ENCODE measurements at places on chromosomes 16 and 17. TPM values are rescaled to one million over a fixed set of nuclear protein-coding genes. Genes with fewer than 3 reads are reported as not detected.

The NPB gene
- 0.32 TPM for polyA plus RNA-seq

DNA sequence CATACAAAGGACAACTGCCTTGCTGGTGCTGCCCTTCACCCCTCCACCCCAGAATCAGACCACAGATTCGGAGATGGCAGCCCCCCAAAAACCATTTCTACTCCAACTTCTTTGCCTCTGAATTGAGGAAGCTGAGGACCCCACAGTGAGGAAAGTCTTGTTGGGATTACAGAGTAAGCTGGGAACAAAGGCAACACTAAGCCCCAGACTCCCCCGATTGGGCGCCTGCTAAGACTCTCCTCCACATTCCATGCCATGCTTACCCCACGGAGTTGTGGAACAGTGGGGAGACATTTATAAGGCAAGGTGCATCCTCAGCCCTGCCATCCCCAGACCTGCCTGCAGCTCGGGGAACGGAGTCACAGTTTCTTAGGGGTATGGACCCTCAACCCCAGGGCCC is 1.9 kb downstream of the GIT1 start:
- DNase-seq = peak; percentile 28

DNA sequence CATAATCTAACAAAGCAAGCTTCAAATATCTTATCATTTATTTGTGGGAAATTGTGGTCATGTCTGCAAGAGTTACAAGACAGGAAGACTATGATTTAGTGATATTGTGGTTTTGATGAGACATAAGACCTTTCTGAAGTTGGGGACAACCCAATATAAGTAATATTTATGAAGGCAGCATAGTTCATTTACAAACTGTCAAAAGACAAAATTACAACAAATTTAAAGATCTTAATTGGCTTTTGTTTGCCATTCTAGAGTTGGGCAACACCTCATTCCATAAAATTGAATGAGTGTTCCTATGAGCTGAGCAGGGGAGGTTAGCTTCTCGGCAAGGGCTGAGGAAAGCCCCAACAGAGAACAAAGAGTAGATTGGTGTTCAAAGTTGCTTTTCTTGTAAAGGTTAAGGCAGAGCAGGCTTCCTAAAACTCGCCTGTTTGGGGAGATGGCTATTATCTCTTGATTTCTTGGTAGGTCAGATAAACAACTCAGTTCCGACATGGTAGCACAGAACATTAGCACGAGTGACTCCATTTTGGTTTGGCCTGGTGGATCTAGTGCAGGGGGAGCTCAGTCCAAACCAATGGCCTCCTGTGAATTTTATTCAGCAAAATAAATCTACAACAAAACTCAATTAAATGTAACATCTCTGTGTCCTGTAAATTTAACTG is 10.9 kb upstream of the MMD start:
- no peak for DNase-seq

The CHRNB1 gene
- 16.1 TPM for polyA plus RNA-seq

- DNase-seq = no peak
Measured at GRCh38 chr16:48612611-48613010, 2.6 kb upstream of the N4BP1 start.

GRCh38 chr17:64158831-64159590 is 29.1 kb upstream of the ERN1 start:
- no peak for DNase-seq

DNA sequence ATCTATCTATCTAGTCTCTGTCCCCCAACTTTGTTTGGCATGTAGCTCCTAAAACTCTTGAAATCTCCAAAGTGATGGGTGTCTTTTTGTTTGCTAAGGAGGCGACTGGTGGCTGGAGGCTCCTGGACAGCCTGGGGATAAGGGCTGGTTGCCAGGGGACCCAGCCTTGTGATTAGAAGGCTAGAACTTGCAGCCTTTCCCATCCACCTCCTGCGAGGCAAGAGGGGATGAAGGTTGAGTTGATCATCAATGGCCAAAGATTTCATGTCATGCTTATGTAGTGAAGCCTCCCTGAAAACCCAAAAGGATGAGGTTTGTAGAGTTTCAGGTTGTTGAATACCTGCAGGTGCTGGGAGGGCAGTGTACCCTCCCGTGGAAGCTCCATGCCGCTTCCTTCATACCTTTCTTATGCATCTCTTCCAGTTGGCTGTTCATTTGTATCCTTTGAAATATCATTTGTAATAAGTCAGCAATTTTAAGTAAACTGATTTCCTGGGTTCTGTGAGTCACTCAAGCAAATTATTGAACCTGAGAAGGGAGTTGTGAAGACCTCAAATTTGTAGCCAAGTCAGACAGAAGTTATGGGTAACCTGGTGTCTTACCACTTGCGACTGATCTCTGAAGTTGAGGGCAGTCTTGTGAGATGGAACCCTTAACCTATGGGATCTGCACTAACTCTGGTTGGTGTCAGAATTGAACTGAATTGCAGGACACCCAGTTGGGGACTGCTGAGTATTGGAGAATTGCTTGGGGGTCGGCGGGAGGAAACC is 202.4 kb downstream of the SEC14L1 start:
- no peak for DNase-seq

GRCh38 chr17:71432378-71433315 is 688.2 kb upstream of the SOX9 start:
- DNase-seq = no peak

The SHISA9 gene
- 0.34 TPM for polyA plus RNA-seq

- DNase-seq = no peak
Measured at GRCh38 chr16:85457366-85457765, 155.8 kb upstream of the GSE1 start.

- DNase-seq = no peak
Measured at GRCh38 chr16:51834133-51834532, 683.1 kb upstream of the SALL1 start.

GRCh38 chr16:27677263-27677662 is 127.3 kb downstream of the KATNIP start:
- no peak for DNase-seq

- DNase-seq = no peak
Measured at GRCh38 chr16:86082418-86083030, 183.6 kb downstream of the IRF8 start.

GRCh38 chr17:59746849-59747445 is 39.5 kb downstream of the VMP1 start:
- no peak for DNase-seq

- DNase-seq = no peak
Measured at GRCh38 chr16:46918905-46919792, 35.0 kb downstream of the GPT2 start.

Data from right cardiac atrium (tissue), 5 donors.